ENCODE measurements at places on chromosomes 11 and 22.

DNA sequence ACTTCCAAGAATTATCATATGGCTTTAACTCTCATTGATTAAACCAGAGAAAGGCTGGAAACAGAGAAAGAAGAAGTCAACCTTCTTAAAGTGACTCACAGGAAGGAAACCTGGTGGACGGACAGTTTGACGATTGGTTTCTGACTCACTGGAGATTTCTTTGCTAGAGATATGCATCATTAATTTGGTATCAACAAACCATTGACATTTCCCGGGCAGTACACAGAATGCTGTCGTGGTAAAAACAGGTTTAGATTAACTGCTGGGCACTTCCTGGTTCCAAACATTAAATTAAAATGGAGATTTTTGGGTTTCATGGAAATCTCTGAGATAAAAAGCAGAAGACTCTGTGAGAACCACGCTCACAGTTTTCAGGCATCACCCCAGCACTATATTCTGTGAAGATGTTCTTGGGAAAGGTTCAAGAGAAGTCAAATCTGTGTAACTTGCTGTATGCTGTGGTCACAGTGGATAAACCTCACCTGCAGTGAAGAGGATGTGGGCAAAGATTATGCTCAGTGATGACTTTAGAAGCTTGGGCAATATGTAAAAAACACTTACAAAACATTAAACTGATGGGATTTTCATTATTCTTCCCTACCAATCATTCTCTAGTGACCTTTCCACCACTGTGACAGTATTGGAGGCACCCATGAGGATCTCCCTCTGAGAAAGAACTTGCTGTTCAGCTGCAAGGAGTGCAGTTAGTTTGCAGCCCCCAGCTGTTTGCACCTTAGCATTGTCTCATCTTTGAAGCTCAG lies 61.1 kb upstream of the CD44 start:
- peak; percentile 46 for DNase-seq

DNA sequence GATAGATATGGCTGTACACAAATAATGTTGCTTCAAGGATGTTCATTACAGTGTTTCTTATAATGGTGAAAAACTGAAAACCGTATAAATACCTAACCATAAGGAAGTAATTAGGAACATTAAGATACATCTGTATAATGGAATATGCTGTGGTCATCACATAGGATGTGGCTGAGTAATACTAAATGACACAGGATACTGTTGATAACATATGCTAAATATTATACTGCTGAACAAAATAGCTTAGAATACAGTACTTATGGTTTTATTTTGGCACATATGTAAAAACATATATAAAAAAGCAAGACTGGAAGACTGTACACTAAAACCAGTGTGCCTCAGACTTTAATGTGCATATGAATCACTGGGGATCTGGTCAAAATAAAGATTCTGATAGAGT lies 43.8 kb downstream of the FBXO7 start:
- DNase-seq = no peak

GRCh38 chr11:13339195-13340153 lies 61.9 kb downstream of the BMAL1 start:
- DNase-seq = peak; percentile 92

GRCh38 chr22:32803738-32804435 lies 2.4 kb downstream of the TIMP3 start:
- no peak for DNase-seq

DNA sequence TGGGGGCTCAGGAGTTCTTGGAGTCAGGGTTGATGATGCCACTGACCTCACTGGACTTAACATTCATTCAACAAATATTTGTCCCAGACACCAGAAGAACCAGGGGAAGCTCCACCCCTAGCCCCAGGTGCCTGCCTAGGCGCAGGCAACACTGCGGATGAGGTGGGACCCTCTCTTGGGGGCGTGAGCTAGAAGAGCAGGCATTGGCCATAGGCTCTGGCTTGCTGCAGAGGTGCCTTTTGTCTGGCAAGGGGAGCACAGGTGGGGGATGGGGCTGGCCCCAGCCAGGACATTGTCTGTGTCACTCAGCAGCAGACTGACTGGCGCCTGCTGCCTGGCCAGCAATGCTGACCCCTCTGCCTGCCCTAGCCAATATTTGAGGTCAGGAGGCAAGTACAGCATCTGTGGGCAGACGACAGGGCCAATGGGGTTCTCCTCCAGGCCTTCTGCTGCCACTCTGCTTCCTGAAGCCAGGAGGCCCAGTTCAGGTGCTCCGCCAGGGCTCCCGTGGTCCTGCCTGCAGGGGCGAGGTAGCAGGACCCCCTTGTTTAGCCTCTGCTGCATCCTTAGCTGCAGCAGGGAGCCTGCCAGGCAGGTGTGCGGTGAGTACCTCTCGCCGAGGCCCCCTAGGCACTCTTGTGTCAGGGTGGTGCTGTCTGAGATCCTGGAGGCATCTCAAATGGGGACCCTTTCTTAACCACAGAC lies 4.0 kb downstream of the LINC01488 start:
- no peak for DNase-seq

Data from SW480 (cell line).